ENCODE measurements at places on chromosomes 13 and 19.

- ATAC-seq, result no peak
These were observed 60.5 kb downstream of the CCNE1 start for GRCh38 chr19:29872224-29872731.

- peak; percentile 87 for ATAC-seq
These were observed 61.0 kb downstream of the RASA3 start for GRCh38 chr13:114071410-114071809.

DNA sequence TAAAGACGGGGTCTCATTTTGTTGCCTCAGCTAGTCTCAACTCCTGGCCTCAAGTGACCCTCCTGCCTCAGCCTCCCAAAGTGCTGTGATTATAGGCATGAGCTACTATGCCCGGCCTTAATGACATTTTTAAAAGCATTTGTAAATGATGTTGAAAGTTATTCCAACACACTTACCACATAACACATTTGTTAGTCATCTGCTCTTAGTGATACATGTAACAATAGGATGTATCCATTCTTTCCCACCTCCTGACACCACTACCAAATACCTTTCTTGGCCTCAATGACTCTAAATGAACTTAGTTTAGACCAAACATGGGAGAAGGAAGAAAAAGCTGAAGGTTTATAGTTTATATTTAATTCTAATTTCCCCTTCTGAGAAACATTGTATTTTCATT is 59.8 kb upstream of the MEDAG start:
- no peak for ATAC-seq

GRCh38 chr13:111925146-111925875 is 141.6 kb upstream of the SOX1 start:
- ATAC-seq, result no peak

DNA sequence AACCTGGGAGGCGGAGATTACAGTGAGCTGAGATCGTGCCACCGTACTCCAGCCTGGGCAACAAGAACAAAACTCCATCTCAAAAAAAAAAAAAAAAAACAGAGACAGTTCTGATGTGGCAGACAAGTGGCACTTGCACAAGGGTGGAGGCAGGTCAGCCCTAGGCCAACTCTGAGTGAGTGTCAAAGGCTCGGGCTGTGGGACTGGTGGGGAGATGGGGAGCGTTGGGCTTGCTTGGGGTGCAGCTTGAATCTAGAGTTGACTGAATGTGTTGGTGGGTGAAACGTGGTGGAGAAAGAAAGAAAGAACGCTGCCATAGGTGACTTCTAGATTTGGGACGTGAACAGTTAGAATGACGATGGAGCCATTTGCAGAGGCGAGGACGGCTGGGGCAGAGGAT is 121.3 kb upstream of the SPACA7 start:
- ATAC-seq, result no peak

DNA sequence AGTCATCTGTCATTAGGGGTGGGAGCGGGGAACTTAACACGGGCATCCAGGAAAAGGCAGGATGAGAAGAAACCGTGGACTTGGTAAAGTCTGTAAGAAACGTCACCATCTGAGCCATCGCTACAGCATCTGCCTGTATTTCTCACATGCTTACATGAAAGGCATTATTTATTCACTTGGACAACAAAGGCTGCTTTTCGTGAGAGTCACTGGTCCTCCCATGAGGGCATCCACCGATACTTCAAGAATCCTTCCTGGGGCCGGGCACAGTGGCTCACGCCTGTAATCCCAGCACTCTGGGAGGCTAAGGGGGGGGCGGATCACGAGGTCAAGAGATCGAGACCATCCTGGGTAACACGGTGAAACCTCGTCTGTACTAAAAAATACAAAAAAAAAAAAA is 16.1 kb downstream of the ZNF446 start:
- ATAC-seq, result no peak

DNA sequence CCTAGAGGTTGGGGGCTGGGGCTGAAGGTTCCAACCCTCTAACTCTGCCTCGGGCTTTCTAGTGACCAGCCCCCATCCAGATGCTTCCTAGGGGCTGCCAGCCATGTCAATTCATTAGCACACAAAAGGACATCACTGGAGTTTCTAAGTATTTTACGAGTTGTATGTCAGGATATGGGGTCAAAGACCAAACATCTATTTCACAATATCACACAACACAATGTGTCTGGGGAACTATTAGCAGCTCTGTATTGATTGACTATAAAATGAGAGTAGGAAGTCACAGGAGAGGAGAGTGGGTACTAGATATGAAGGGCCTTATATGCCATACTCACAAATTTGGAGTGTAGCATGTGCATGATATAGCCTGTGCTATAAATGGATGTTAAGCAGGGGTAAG is 42.1 kb downstream of the LPAR6 start:
- ATAC-seq, result no peak

DNA sequence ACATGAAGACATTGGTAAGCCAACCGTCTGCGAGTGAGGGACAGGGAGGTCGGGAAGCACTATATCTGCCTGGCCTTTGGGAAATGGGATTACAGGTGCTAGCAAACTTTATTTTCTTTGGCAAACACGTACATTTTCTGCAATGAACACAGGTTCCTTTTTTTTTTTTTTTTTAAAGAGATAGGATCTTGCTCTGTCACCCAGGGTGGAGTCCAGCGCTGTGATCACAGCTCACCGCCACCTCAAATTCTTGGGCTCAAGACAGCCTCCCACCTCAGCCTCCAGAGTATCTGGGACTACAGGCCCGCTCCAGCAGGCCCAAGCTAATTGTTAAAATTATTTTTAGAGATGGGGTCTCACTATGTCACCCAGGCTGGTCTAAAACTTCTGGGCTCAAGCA is 24.2 kb downstream of the ELAVL1 start:
- no peak for ATAC-seq

DNA sequence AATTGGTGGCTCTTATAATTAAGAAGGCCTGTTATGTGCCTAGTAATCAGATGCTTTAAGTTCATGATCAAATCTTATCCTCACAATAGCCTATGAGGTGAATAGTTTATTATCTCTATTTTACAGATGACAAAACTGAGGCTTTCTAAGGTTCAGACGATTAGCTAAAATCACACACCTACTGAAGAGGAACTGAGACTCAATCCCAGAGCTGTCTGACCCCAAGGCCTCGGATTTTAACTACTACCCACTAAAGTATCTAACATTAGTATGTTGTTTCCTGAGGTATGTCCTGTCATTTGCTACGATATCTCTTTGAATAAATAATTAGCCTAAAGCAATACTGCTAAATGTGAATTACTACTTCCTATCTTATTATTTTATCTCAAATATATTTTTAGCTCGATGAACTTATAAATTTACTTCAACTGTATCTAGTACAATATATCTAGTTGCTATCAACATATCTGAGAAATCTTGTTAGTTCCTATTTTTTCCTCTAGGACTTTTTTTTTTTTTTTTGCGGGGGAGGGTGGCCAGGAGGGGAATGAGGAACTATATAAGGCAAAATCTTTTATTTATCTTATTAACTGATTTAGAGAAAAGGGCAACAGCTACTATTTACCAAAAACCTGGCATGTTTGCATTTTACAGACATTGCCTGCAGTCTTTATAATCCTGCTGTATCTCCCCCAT is 118.5 kb downstream of the ABCC4 start:
- ATAC-seq, result no peak

- no peak for ATAC-seq
These were observed 800.7 kb upstream of the SLITRK5 start for GRCh38 chr13:86870444-86870843.

DNA sequence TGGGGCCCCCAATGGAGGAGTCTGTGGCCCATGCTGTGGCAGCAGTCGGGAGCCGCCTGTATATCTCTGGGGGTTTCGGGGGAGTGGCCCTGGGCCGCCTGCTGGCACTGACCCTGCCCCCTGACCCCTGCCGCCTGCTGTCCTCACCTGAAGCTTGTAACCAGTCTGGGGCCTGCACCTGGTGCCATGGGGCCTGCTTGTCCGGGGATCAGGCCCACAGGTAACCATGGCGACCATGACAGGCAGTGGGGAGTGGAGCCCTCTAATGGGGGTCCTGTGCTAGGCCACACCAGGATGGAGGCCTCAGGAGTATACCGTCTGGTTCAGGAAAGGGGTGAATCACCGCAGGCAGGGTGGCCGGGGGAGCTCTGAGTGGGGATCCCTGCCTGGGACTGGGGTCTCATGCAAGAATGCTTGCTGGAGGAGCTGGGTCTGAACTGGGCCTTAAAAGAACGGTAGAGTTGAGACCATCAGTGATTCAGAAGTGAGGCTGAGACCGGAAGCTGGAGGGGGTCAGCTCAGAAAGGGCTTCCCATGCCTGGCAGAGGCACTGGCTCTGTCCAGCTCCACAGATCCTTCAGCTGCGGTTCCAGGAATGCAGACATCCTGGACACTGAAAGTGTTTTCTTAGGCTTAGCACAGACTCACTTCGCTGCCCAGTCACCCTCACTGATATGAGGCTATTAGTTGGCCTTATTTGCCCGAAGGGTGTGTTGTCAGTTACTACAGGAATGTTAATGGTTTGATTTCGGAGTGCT is 29.1 kb downstream of the CNFN start:
- ATAC-seq, result no peak

GRCh38 chr19:4580961-4581665 is 21.6 kb upstream of the SEMA6B start:
- ATAC-seq, result peak; percentile 66

DNA sequence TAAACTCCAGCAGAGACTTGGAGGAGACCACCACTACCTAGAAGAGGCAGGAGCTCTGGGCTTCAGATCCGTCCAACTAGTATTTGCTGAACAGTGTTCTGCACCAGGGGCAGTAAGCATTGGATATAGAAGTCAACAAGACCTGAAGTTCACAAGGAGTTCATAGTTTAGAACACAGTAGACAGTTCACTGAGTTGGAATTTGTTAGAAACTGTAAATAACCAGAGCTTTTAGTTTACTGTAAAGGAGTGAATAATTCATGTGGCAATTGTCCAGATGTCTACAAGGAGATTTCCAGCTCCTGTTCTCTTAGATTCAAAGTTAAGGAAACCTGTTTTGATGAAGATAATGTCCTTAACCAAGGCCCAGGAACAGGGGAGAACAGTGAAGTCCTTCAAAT is 128.9 kb downstream of the COG6 start:
- ATAC-seq, result no peak

GRCh38 chr13:101982903-101983302 is 418.9 kb downstream of the FGF14 start:
- no peak for ATAC-seq

DNA sequence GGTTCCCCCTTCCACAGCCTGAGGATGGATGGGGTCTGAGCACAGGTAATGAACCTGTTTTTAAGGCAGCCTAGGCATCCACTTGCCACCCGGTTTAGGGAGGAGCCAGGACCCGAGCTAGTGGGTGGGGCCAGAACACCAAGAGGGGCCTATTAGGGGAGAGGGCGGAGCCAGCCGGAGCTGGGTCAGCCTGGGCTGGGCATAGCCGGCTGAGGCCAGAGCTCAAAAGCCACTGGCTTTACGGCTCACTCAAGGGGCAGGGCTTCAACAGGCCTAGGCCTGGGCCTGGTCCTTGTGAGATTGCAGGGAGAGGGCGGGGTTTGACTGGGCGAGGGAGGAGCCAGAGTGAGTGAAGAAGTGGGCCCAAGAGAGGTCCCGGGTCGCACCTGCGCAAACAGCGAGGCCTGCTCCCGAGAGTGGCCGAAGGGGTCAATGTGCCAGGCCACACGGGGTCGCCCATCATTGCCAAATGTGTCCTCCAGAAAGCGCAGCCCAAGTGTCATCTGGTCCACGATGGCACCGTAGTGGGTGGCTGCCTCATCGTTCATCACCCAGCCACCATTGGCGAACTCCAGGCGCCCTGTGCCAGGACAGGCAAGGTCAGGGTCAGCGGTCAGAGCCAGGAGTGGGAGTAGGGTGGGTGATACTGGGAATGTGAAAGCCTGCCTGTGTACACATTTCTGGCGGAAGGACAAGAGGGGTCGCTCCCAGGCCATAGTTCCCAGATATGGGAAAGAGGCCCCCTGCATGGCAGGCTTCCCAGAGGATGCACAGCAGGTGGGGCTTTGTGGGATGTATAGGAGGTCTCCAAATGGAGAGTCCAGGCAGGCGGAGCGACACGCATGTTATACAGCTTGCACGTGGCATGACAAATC is 1.9 kb downstream of the MAN2B1 start:
- ATAC-seq, result peak; percentile 58

GRCh38 chr19:8017808-8018207 is 12.4 kb upstream of the ELAVL1 start:
- no peak for ATAC-seq

- no peak for ATAC-seq
These were observed 484.4 kb upstream of the PCDH20 start for GRCh38 chr13:61900033-61900432.

GRCh38 chr13:75691183-75691582 is 55.1 kb downstream of the LMO7 start:
- no peak for ATAC-seq

GRCh38 chr13:77878190-77878589 is 40.4 kb downstream of the EDNRB start:
- ATAC-seq, result no peak

DNA sequence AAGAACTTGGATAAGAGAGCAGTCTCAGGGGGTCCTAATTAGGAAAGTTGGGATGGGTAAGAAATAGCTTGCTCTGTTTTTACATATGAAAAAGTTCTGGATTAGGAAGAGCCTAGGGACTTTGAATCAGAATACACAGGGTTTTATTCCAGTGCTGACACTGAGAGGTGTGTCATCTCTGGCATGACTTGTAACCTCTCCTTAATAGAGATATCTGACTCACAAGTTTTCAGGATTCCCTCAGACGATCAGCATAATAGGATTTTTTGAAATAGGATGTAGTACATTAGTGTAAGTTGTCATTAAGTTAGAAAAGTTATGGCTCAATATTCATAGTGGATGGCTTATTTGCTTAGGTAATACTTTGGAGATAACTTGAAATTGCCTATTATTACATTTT is 555.2 kb upstream of the MIR17HG start:
- peak; percentile 93 for ATAC-seq

GRCh38 chr19:5369962-5370367 is 29.4 kb upstream of the PTPRS start:
- ATAC-seq, result peak; percentile 57

- ATAC-seq, result no peak
These were observed 1201.3 kb downstream of the EFNB2 start for GRCh38 chr13:105334211-105334610.

- no peak for ATAC-seq
These were observed 25.0 kb downstream of the ENOX1 start for GRCh38 chr13:43761616-43762315.

- no peak for ATAC-seq
These were observed 15.4 kb downstream of the CBARP start for GRCh38 chr19:1222394-1222793.

GRCh38 chr13:108961542-108962125 is 332.2 kb downstream of the MYO16 start:
- peak; percentile 58 for ATAC-seq
